ENCODE measurements at places on chromosomes 7 and 10.

DNA sequence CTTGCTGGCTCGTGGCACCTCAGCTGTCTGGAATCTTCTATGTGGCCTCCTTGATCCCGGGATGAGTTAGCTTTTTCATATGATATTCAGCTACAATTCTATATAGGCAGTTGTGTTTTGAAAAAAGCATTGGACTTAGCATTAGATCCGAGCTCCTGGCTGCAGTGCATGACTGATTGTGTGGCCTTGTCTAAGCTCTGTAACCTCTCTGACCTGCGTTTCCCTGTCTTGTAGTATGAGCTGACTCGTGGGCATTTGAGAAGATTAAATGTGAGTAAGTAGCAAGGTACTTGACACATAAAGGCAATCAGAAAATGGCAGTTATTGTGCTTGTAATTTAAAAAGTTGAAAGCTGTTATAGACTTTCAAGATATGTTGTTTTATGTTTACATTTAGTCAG is 85.9 kb downstream of the CCNY start:
- no peak for DNase-seq

- no peak for DNase-seq
Observed at GRCh38 chr10:3002304-3002703, 65.0 kb upstream of the PFKP start.

DNA sequence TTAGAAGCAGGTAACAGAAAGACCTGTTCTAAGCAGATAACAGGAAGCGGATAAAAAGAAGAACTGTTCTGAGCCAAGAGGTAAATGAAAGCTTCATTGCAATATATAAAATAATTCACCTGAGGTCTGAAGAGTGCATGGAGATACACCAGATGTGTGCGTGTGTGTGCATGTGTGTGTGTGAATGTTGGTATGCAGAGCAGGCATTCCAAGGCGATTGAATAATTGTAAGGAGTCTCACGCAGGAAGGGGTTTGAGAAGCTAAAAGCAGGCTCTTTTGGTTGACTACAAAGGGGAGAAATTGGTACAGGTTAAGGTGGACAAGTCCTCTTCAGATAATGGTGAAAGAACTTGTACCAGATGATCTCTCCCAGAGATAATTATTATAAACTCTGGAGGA is 450.6 kb downstream of the DNAJB9 start:
- no peak for DNase-seq

DNA sequence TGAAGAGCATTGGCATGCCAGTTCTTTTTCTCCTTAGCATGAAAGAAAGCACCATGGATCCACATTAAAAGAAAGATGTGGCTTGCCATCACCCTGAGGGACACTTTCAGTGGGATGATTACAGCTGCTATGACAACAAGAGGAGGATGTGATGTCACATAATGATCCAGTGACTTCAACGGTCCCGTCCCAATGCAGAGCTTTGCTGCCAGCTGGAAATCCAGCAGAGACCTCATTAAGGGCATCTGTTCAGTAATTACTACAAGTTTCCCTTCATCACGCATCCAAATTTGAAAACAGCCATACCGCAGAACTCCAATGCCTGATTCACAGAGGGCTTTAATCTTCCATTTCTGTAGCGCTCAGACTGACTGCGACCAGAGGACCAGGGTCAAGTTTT is 206.6 kb downstream of the LSM5 start:
- no peak for DNase-seq

DNA sequence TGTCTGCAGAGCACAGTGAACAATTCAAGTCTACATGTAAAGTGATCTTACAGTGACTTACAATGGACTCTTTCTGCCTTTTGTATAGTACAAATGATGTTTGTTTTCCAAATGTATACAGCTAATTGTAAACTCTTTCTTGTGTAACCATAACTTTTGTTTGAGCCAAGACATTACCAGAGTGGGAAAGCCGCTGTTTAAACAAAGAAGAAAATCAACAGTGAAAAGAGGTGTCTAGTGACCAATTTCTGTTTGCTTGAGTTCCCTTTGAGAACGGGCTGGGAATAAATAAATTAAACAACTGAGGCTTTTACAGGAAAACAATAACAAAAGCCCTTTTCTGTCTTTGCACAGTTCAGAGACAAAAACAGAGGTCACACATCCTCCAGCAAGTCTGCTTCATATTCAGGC is 1163.4 kb downstream of the CNTNAP2 start:
- peak; percentile 58 for DNase-seq

DNA sequence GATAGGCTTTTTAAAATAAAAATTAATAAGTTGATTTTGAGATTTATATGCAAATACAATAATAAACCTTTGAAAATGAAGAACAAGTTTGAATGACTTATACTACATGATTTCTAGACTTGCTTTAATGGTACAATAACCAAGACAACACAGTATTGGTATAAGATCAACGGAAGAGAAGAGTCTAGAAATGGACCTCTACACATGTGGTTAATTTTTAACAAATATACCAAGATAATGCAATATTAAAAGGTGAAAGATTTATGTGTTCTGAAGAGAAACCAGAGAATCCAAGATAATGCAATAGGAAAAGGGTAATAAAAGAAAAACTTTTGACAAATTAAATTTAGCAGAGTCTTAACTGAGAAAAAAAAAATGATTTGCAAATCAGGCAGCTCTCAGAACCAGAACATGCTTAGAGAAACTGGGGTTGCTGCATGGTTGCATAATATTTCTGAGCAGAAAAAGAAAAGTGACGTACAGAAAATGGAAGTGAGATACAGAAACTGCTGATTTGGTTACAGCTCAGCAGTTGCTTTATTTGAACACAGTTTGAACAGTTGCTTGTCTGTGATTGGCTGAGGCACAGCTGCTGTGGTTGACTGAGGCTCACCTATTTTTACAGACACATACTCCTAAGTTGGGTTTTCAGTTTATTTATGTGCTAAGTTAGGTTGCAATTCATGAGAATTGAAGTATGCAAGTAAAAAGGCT is 365.9 kb downstream of the CRPPA start:
- peak; percentile 9 for DNase-seq

GRCh38 chr7:5428478-5429252 is 5.0 kb upstream of the TNRC18 start:
- peak; percentile 82 for DNase-seq

GRCh38 chr7:118312966-118313365 is 88.5 kb downstream of the ANKRD7 start:
- no peak for DNase-seq

- DNase-seq: peak; percentile 39
Observed at GRCh38 chr10:132257271-132257670, 50.5 kb downstream of the STK32C start.

- DNase-seq: no peak
Observed at GRCh38 chr7:18361756-18362155, 133.8 kb upstream of the HDAC9 start.

- no peak for DNase-seq
Observed at GRCh38 chr7:127330070-127330469, 62.4 kb downstream of the ZNF800 start.

DNA sequence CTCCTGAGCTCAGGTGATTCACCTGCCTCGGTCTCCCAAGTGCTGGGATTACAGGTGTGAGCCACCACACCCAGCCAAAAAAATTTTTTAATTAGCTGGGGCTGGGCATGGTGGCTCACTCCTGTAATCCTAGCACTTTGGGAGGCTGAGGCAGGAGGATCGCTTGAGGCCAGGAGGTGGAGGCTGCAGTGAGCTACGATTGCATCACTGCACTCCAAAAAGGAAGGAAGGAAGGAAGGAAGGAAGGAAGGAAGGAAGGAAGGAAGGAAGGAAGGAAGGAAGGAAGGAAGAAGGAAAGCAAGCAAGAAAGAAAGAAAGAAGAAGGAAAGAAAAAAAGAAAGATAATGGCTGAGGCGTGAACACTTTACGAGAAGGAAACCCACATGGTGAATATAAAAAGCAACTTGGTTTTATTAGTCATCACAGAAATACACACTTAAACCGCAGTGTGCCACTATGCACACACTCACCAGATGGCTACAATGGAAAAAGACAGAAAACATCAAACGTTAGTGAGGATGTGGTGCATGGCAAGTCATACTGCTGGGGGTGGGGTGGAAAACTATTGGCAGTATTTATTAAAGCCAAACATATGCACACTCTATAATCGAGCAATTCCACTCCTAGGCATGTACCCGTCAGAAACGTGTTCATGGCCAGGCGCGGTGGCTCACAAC is 4.4 kb upstream of the CCL26 start:
- DNase-seq: peak; percentile 64

GRCh38 chr10:52539463-52539862 is 225.4 kb downstream of the DKK1 start:
- no peak for DNase-seq
